ENCODE measurements at places on chromosomes 7 and 10.

GRCh38 chr7:106768324-106768751, 96.7 kb upstream of the PIK3CG start:
- DNase-seq, result no peak

- no peak for DNase-seq
Measured at GRCh38 chr7:32224276-32224675, 154.1 kb upstream of the PDE1C start.

- no peak for DNase-seq
Measured at GRCh38 chr7:54397836-54398612, 144.2 kb upstream of the VSTM2A start.

DNA sequence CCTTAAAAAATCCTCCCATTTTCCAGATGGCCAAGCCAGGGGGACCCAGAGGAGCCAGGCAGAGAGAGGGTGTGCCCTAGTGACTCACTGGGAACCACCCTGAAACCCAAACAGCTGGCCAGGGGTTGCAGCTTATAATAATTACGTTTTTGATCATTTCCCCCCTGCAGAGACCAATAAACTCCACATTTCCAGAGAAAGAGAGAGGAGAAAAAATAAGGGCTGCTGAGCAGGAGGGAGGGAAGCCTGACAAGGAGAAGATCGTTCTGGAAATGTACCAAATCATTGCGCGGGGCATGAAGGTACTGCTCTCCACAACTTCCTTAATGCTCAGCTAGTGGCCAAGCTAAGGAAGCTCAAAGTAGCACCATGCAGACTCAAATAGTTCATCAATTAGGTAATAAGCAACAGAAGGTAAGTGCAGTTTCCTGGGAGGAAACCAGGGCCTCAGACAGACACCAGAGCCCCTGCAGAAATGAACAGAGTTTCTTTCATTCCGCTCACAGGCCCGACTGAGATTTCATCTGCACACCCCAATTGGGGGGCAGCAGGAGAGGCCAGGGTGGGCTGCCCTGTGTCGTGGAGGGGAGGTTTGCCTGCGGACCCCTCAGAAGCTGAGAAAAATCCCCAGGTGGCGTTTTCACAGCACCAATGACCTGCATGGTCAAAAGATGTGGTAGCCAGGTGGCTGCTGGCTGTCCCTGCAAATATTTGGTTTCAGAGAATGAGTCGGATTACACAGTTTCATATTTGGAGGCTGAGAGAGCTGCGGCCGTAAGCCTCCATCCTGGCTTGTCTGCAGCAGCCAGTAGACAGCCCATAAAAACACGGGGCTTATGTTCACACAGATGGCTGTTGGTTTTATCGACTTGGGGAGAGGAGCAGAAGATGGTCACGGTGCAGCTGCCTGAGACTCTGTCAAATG, 153.2 kb upstream of the LYZL2 start:
- peak; percentile 58 for DNase-seq

DNA sequence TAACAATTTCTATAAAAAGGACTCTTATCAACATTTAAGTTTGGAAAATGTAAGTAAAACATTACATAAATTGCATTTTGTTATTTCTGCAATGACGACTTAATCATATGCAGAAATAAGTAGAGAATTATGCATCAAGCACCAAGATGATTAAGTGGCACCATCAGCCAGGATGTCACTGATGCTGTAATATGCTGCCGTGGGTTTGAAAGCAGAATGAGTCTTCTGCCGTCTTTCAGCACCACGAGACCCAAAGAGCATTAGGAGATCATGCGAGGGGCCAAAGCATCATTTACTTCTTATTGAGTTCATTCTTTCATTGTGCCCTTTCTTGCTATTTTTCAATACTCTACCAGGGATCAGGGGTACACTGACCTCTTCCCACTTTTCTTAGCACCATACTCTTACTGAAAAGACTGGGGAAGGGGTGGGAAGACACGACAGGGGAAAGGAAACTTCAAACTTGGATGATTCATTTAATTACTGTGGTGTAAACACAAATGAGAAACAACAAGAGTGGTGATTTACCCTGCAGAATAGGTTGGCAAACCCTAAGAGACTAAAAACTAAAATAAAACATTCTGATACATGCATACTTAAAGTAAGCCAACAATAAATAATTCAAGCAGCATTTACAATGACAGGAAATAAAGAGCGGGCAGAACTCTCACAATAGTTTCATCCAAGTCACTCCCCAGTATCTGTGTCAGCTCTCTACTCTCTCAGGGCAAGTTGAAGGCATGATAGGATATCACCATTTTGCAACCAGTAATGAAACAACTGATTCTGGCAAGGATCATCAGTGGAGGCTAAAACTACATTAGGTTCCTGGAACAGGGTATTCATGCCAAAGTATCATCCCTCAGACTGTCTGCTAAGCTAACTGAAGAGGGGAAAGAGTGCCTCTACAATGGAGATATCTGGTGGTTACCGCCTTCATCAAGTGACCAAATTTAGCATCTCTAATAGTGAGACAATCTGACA, 70.8 kb downstream of the CUL2 start:
- no peak for DNase-seq
